CD8-positive, alpha-beta memory T cell (primary cell): ENCODE measurements at places on chromosomes 4 and X.
A peak's percentile ranks its signal among the peaks of the same experiment; 100 is the strongest.

DNA sequence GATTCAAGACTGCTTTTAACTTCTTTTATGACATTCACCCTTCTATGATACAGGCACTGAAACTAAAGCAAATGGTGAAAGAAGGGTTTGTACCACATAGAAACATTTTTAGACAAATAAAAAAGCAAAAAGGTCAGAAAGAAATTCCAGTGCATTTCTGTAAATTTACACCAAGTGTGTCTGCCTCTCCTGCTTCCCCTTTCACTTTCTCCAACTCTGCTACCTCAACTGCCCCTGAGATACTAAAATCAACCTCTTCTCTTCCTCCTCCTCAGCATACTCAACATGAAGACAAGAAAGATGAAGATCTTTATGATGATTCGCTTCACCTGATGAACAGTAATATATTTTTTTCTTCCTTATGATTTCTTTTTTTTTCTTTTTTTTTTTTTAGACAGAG lies 187.9 kb downstream of the LRBA start:
- DNase-seq, result no peak

DNA sequence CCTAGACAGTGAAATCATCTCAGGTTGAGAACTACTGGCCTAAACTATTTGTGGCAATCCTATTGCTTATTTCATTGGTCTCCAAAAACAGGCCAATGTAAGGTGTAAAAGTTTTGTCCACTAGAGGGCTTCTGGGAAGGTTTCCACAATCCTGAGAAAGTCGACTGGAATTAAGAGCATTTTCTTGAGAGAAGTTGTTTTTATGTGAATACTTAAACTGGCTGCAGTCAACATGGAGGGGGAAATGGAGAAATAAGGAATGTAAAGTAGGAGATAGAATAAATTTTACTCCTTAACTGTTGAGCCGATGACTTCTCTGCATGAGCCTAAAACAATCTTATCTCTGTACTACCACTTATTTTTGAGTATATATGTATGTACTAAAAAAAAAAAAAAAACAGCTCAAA lies 11.0 kb upstream of the EIF4E start:
- DNase-seq, result peak; percentile 15

DNA sequence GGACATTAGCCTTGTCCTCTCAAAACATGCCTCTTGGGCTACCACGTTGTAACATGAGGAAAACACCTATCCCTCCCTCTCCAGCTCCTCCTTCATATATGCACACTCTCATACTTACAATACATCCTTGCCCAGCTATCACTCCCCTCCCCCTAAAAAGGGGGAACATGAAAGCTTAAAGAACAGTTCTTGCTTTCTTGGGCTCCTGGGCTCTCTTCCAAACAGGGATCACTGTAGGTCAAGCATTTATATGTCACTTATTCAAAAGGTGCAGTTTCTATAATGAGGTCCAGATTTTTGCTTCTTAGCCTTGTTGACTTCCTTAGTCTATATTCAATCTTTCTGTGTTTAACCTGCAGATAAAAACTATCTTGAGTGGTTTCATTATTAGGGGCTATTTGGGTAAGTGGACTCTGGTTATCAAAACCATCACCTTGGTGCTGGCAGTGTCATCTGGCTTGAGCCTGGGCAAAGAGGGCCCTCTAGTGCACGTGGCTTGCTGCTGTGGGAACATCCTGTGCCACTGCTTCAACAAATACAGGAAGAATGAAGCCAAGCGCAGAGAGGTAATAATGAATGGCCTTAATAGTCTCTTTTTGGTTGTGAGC lies 119.4 kb downstream of the AKAP4 start:
- DNase-seq, result no peak

DNA sequence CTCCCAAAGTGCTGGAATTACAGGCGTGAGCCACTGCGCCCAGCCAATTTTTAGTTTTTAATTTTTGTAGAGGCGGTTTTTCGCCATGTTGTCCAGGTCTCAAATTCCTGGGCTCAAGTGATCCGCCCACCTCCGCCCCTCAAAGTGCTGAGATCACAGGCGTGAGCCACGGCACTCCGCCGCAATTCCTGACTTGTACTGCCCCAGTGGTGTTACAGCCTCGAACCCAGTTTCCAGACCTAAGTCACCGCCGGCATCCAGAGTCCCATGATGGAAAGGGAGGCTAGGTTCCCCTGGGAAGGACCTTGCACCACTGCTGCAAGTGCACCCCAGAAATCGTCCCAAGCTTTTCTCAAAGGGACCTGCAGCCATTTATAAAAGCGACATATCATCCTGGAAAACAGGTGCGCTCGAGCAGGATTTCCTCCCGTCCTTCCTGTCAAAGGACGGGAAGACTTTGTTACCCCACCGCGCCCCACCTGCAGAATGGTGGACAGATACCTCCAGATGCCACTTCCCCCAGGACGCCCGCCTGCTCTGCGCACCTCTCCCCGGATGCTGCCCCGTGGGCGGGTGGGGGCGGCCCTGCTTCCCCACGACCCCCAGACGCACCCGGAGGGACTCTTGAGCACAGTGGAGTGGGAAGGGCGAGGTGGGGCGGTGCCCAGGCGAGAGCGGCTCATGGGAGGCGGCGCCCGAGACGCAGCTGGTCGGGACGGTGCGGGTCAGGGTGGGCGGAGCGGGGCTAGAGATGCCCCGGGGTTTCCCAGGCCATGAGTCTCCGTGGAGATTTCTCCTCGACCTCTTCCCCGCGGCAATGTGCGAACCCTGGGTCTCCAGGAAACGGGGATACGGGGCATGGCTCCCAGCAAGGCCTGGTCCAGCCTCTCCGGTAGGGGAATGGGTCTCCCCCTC lies 947 bp upstream of the RPL10 start:
- DNase-seq, result peak; percentile 67

- no peak for DNase-seq
Measured at GRCh38 chrX:152588206-152588605, 49.5 kb upstream of the GABRQ start.

GRCh38 chr4:19684084-19684483 lies 567.6 kb upstream of the SLIT2 start:
- DNase-seq, result no peak

DNA sequence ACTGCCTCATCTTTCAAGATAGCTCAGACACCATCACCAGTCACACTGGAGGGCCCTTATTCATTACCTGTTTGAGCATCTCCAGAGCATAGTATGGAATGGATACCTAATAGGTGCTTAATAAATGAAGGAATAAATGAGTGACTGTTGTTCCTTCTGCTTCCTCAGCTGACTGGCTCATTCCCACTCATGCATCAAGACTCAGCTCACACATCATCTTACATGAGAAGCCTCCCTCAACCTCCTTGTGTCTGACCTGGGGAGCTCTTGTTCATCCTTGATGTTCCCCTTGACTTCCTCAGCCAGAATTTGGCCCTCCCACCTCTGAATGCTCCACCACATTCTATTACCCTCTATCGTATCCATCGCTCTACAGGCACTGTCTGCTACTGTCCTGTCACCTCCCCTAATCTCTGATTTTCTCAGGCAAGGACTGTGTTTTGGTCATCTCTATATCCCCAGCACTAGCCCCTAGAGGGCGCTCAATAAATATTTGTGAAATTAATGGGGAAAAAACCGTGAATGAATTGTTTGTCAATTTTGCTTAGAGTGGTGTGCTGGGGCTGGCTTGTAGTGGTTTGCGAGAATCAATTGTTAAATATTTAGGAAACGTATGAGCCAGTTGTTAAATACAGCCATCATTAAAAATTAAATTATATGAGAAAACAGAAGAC lies 88.3 kb downstream of the NHSL2 start:
- DNase-seq, result peak; percentile 48

DNA sequence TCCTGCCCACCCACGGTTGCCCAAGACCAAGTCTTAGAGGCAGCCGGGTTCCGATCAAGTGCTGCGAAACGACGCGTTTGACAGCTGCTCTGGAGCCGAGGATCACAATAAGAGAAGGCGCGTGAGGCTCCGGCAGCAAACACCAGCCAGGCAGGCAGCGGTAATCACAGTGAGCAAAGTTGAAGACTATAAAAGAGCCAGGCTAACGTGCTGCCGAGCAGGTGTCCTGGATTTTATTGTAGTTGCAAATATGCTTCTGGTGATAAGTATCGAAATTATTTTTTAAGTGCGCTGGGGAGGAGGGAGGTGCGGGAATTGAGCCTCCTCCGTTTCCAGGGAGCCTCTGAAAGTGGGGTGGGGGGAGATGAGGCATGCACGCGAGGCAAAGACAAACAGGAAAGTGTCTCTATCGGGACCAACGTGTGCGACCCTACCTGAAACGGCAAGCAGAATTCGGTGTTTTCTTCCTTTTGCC lies 590 bp downstream of the GABRA2 start:
- no peak for DNase-seq

GRCh38 chr4:6375620-6376295 lies 96.7 kb downstream of the PPP2R2C start:
- peak; percentile 23 for DNase-seq

GRCh38 chrX:153509592-153509991 lies 7.8 kb upstream of the ATP2B3 start:
- DNase-seq, result no peak

- DNase-seq, result no peak
Measured at GRCh38 chr4:119977076-119977940, 89.3 kb downstream of the MAD2L1 start.

GRCh38 chrX:150255441-150256296 lies 107.4 kb upstream of the MAMLD1 start:
- DNase-seq, result no peak

DNA sequence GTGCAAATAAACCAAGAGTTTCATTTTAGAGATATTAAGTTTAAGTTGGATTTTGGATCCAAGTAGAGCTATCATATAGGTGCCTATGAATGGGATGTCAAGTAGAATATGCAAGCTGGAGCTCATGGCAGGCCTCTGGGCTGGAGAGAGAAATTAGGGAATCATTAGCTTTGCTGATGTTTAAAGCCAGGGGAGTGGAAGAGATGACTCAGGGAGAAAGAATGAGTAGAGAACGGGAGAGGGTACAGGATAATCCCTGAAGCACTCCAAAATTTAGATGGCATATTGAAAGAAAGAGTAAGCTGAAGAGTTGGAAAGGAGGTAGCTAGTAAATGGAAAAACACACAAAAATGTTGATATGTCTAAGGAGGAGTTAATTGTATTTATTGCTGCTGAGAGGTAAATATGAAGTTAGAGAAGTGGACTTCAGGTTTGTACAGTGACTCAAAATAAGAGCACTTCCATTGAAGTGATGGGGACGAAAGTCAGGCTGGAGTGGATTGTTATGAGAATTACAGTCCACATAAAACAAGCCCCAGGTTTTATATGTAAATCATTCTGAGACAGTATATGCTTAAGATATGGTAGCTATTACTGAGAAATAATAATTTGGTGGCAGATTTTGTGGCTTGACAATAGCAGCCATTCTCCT lies 72.5 kb upstream of the GRXCR1 start:
- no peak for DNase-seq

GRCh38 chr4:182806259-182807252 lies 110.6 kb downstream of the DCTD start:
- DNase-seq, result peak; percentile 36

- DNase-seq, result no peak
Measured at GRCh38 chr4:14863418-14864364, 138.6 kb upstream of the CPEB2 start.

GRCh38 chr4:147139455-147140198 lies 194.0 kb upstream of the TTC29 start:
- DNase-seq, result no peak

- DNase-seq, result no peak
Measured at GRCh38 chr4:41857226-41857641, 78.0 kb upstream of the TMEM33 start.

GRCh38 chr4:3851211-3851610 lies 85.0 kb downstream of the ADRA2C start:
- no peak for DNase-seq

- no peak for DNase-seq
Measured at GRCh38 chrX:46754036-46754435, 4.9 kb downstream of the SLC9A7 start.

GRCh38 chr4:42428036-42428435 lies 30.7 kb downstream of the SHISA3 start:
- no peak for DNase-seq

DNA sequence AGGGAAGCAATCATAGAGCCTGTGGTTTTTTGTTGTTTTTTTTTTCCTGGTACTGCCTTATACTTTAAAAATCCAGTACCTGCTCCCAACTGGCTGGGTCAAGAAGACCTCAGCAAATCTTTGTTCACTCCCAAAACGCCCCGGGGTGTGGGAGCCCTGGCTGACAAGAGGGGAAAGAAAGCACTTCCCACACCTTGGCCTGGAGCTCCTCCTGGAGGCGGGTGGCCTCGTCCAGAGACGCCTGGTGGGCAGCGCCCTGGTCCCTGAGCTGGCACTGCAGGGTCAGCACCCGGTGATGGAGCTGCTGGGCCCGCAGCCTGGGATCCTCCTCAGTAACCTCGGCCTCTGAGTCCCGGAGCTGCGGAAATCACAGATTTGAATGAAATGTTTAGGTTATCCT lies 38.2 kb downstream of the C4orf50 start:
- DNase-seq, result no peak

DNA sequence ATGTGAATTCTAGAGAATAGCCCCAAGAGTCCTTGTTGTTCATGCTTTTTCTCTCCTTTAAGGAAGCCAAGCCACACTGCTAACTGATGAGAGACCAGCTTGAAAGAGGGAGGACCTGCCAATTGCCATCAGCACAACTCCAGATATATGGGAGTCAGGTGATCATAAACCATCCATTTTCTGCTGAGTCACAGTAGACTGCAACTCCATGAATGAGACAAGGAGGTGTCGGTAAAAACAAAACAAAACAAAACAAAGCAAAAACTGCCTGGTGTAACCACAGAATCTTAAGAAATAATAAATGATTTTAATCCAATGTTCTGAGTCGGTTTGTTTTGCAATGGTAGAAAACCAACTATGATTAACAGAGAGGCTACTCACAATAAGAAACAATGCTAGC lies 837.3 kb downstream of the PCDH7 start:
- no peak for DNase-seq

DNA sequence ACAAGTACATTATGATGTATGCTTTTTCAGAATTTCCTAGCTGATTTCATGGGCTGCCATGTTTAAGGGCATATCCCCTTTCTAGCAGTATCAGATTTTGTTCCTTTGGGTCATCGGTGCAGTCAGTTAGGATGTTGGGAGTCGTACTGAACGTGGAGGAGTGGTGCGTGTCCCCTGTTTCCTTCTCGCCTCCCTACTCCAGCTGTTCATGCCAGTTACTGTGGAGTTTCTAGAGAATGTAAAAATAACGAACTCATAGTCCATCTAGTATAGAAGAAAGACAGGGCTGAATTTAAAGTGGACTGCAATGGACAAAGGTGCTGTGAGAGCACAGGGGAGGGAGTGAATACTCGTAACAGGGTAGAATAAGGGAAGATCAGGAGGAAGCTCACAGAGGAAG lies 111.3 kb downstream of the CEP135 start:
- no peak for DNase-seq

GRCh38 chr4:108881190-108881589 lies 118.3 kb upstream of the ETNPPL start:
- no peak for DNase-seq

DNA sequence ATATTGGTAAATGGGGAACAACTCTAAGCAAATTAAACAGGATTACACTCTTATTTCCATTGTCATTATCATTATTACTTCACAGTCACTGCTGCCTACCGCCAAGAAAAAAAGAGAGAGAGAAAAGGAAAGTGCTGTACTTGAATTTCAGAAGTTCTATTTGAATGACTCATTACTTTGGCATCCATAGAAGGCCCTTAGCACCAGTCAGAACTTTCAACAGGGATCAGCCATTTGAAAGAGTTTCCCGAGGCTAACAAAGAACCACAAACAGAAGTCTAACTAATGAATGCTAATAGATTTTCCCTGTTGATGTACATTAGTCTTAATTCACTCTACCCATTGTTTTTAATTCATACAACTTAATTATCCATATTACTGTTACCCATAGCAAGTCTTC lies 116.3 kb downstream of the SHROOM4 start:
- no peak for DNase-seq

- no peak for DNase-seq
Measured at GRCh38 chr4:2252530-2253091, 9.3 kb downstream of the MXD4 start.
